ENCODE measurements at places on chromosomes 1 and 21. TPM values are rescaled to one million over a fixed set of nuclear protein-coding genes. Genes with fewer than 3 reads are reported as not detected.

DNA sequence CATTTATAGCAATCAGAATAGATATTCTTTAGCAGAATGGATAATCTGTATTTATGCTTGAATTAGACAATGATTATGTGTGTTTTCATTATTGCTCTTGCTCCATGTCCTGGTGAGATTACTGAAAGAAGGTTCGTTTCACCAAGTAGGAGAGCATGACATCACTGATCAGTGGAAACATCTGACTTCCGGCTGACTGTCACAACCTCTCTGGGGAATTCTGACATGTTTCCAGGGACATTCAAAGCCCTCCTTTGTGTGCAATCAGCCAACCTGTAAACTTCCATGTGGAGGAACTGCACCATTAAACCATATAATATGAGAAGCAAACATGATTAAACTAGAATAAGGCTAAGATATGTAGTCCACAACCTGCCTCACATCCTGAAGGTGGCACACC is 424.8 kb upstream of the ADGRL4 start:
- peak; percentile 2 for DNase-seq

- no peak for DNase-seq
Measured at GRCh38 chr1:151479462-151479861, 20.2 kb upstream of the POGZ start.

NR1I3 gene
- not detected for total RNA-seq

DNA sequence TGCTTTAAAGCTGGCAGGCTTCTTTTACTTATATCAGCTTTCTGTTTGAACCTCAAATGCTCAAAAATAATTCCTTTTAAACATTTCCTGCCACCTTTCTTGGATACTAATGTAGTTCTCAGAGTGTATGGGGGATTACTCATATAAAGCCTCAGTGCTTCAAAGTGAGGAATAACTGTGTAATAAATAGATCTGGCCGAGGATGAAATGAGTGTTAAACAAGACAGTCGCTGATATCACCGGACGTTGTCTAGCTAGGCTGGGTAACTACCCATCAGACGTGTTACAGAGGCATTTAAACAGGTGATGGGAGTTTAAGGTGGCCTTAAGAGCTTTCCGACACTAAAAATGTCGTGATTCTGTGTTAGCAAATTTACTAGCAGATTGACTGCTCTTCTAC is 53.1 kb downstream of the VANGL2 start:
- DNase-seq = no peak

PTGS2 gene
- 8.7 TPM for total RNA-seq

DNA sequence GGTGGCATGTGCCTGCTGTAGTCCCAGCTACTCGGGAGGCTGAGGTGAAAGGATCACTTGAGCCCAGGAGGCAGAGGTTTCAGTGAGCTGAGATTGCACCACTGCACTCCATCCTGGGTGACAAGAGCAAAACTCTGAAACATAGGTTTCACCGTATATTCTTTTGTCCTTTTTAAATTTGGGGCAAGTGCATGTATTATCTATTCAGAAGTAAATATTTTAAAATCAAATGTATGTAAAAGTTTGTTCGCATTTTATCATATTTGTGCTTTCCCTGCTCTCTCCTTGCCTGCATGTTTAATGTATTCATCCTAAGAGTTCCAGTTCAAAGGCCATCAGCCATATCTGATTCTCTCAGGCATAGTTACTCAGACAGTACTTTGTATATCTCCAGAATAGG is 7.9 kb upstream of the UFC1 start:
- DNase-seq = no peak

KIRREL1 gene
- total RNA-seq = 275 TPM

SLC44A5 gene
- total RNA-seq = 0.07 TPM

AJAP1 gene
- 2.4 TPM for total RNA-seq

MPL gene
- total RNA-seq = not detected

DNA sequence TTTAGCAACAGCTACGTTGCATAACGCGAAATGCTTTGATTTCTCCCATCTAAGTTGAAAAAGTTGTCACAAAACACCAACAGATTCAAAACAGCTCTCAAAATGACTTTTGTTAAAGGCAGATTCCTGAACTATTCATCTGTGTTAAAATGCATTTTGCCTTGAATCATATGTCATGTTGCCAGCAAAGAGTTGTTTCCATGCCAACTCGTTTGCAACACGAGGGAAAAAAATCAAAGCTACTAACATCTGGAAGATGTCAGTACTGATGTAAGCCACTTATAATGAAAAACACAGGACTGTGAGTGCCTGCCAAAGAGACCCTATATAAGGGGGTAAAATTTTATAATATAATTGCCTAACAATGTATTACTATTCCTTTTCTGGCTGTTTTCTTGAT is 182.7 kb upstream of the PTBP2 start:
- DNase-seq = no peak
